ENCODE measurements at places on chromosomes 6 and 20. TPM values are rescaled to one million over a fixed set of nuclear protein-coding genes. Genes with fewer than 3 reads are reported as not detected.

GRCh38 chr6:71259888-71260604, 28.6 kb upstream of the OGFRL1 start:
- no peak for DNase-seq

Gene COL19A1
- not detected for total RNA-seq

GRCh38 chr6:117531346-117531745, 48.9 kb downstream of the DCBLD1 start:
- DNase-seq, result no peak

DNA sequence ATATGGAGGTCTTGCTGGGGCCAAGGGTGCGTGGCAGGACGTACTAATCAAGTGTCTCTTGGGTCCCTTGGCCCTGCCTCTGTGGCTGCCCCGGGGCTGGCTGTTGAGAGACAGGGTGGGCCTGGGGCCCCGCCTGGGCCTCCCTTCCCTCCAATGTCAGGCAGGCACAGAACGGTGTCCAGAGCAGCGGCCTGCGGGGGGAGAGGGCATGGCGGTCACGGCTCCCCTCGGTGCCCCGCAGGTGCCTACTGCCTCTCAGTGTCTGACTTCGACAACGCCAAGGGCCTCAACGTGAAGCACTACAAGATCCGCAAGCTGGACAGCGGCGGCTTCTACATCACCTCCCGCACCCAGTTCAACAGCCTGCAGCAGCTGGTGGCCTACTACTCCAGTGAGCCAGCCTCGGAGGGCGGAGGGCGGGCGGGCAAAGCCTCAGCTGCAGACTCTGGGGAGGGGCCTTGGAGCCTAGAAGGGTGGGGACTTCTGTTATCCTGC, 50.0 kb downstream of the SRC start:
- DNase-seq, result no peak

- DNase-seq, result no peak
These were observed 164.0 kb upstream of the DTNBP1 start for GRCh38 chr6:15826814-15827318.

Gene SLC2A10
- total RNA-seq, result 11.9 TPM

- DNase-seq, result no peak
These were observed 250.5 kb upstream of the AFDN start for GRCh38 chr6:167576050-167576741.

Gene PRSS35
- not detected for total RNA-seq

Data from kidney epithelial cell (primary cell).